Dermis blood vessel endothelial cell (primary cell): ENCODE measurements at places on chromosomes 7 and 10.

DNA sequence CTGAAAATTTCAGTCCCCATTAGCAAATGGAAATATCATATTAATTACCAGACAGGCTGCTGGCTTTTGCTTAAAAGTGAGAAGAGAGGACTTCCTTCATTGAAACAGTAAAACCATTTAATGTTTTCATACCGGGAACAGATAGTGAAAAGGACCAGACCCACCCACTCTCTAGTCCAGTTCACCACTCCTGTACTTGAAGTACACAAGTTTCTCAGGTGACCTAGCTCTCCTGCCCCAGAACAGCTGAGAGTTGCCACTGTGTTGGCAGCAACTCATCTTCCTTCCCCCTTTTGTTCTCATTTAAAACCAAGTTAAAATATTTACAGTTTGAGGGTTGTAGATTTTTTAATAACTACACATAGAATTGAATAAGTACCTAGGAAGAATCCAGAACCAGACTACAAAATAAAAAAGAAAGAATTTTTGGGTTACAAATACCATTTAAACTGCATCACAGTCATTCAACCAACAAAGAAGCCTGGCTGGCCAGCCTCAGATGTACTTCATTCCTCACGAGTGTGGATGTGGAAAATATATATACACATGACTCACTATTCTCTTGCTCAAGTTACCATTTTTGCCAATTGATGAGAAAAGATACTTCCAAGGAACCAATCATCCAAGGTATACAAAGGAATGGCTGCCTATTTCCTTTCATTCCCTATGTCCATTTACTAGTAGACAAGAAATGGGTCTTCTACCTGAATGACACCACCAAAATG, 68.1 kb downstream of the VPS41 start:
- peak; percentile 61 for DNase-seq

- no peak for DNase-seq
These were observed 39.2 kb downstream of the TOMM7 start for GRCh38 chr7:22783421-22783820.

DNA sequence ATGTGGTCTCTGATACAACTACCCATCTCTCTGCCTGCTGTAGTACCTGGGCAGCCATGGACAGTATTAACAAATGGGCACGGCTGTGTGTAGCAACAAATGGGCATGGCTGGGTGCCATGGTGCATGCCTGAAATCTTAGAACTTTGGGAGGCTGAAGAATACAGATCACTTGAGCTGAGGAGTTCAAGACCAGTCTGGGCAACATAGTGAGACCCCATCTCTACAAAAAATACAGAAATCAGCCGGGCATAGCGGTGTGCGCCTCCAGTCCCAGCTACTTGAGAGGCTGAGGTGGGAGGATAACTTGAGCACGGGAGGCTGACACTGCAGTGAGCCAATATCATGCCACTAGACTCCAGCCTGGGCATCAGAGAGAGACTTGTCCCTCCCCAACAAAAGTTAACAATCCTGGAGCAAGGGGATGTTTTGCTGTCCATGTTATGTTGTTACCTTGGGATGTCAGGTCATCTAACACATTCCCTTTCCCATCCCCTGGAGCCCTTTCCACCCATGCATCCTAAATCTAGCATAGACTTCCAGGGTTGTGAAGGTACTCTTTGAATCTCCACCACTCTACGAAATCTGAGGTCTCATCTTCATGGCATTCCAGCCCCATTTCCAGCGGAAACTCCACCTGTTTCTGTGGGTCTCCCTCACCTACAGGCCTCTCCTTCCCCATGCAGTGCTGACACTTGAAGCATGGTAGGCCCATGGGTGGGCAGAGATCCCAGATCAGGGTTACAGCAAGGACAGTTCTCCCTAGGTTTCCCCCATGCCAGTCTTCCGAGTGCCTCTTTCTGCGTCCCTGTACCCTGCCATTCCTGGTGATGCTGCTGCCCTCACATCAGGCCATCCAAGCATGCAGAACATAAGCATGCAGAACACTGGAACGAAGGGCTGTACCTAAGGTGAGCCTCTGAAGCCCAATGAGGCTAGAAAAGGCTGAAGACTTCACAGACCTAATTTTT, 13.1 kb downstream of the FXYD4 start:
- DNase-seq = no peak

DNA sequence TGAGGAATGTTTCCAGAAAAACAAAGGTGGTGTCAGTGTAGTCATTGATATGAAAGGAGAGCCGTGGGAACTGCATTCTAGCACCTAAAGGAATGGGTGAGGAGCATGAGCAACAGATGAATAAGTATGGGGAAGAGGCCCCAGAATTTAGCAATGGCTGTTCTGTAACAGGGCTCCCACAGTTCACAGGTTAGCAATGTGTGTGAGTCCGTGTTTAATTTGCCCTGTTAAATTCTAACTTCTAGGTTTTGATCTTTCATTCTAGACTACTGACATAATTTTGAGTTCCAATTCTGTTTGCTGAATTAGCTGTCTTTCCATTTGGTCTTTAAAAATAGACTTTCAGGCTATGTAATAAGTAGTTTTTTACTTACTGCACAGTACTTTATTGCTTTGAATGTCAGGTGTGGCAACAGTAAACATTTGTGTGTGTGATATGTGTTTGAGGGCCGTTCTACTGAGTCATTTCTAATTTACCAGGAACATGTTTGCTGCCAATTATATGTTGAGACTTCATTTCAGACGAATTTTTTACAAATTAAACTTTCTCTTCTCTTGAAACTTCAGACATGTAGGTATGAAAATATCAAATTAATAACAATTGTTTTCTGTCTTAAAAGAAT, 8.8 kb downstream of the STK17A start:
- peak; percentile 32 for DNase-seq

GRCh38 chr7:132430041-132430855, 146.0 kb downstream of the PLXNA4 start:
- peak; percentile 62 for DNase-seq

DNA sequence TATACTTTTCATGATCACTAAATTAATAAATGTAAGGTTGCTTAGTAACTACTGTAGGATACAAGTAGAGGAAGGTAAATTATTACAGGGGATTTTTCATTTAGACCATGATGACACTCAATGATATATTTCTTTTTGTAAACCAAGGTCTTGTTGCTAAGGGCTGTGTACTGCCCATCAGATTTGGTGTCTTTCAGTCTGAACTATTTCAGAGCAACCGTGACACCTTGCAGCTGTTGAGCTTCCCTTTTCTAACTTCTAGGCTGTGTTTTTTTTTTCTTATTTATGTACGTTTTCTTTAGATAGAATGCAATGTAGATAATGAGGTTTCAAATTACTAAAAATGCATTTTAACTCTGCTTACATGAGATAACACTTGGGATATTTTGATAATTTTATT, 292.0 kb upstream of the MBL2 start:
- no peak for DNase-seq

DNA sequence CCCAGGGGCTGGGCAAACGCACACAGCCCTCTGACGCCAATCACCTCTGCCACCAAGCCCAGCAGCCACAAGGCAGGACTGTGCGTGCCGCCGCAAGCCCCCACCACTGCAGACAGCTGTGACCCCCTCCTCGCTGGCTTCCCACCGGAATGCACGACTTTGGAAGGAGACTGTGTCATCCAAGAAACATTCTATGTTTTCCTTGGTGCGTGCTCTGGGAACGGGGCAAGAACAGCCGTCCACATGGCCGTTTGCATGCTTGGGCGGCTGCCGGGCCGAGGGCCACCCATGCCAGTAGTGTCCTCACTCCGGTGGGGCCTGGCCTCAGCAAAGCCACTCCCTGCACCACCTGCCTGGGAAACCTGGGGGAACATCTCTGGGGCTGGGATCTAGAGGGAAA, 17.6 kb upstream of the ELN start:
- DNase-seq = no peak

- DNase-seq = no peak
These were observed 30.4 kb upstream of the SLC13A1 start for GRCh38 chr7:123230147-123230546.

DNA sequence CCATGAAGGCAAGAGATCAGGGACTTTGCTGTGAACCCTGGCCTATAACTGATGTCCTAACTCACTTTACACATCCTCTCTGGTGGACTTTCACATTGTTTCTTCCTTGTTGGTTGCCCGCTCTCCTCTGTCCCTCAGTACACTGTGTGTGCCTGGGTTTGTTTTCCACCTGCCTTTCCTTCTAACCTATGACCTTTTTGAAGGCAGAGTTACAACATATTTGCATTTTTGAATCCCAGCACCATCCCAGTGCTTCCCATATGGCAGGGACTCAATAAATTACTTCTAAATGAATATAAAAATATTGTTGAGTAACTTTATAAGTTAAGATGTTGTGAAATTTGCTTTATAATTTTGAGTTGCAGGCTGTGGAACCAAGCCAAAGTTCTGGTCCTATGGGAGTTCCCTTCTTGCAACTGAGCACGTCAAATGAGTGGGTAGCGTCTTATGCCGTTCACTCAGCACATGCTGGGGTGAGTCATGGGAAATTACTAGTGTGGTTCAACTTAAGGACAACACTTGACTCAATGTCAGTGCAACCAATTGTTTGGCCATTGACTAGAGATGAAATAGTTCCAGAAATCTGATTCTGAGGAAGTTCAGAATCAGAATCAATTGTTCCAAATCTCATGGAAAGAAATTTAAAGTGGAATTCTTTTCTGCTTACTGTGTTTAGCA, 250.9 kb downstream of the TWIST1 start:
- peak; percentile 99 for DNase-seq

DNA sequence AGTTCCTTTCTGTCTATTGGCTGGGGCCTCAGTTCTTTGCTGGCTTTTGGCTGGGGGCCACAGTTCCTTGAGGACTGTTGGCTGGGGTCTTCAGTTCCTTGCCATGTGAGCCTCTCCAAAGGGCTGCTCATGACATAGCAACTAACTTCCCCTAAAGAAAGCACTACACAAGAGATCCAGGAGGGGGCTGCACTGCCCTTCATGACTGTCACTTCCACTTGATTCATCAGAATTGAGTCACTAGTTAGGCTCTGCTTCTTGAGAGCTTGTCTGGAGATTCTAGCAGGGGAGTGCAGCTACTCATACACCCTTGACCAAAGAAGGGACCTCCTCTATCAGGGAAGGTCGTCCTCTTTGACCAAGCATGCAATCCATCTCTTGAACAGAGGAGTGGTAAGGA, 38.0 kb upstream of the MKX start:
- peak; percentile 86 for DNase-seq

DNA sequence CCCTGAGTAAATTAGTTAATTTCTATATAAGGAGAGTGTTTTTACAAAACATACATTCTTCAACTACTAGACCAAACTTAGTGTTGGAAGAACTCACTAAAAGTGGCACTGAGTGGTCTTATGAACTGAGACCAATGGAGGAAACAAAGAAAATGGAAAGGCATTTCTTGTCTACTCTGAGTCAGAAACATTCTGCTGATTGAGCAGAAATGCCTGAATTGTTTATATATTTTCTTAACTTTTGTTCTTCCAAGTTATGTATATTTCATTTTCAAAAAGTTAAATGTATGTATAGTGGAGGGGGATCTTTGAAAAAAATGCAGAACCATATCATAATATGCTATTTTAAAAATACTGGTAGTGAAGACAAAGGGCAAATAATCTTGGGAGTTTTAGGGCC, 320.7 kb downstream of the HGF start:
- DNase-seq = no peak

- DNase-seq = no peak
These were observed 244.2 kb downstream of the ELFN1 start for GRCh38 chr7:1914321-1914720.

GRCh38 chr7:52285689-52286088, 749.7 kb upstream of the POM121L12 start:
- no peak for DNase-seq

DNA sequence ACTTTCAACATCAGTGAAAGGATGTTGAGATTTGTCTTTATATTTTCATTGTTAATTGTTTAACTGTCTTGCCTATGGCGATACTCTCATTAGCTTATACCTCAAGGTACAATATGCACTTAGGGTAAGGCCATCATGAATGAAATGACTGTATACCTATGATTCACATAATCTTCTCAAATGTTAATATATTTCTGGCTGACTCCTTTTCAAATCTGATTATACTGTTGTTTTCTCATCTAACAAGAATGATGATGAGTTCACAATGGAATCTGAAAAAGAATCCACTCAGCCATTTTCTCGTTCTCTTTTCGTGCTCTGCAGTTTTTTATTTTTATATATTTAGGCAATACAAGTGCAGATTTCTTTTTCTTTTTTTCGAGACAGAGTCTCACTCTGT, 159.1 kb downstream of the ARHGAP12 start:
- no peak for DNase-seq

DNA sequence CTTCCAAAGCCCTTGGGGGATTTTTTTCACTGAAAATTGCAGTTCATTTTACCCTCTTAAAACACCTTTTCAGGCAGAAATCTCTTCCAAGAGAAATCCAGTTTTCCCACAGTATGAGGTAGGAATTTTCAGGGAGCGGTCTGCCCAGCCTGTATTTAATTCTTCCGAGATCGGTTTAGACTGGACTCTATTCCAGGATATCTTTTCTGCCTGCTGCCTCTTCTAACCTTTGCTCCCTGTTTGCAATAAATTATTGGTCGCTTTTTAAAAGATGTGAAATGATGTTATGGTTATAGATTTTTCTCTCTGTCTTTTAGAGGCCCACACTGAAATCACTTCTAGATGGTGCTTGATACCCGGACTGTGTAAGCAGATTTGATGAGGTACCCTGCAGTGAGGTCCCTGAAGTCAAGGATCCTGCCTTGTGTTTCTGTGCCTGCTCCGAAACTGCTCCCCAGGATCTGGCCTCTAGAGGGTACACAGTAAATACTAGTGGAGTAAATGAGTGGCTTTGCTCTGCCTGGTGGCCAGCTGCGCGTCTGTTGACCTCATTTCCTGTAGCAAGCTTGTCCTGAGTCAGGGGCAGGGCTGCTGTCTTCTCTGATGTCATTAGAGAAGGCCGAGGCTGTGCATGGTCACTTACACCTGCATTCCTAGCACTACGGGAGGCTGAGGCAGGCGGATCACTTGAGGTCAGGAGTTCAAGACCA, 191.6 kb downstream of the FANK1 start:
- peak; percentile 42 for DNase-seq

GRCh38 chr10:74290708-74291107, 139.7 kb downstream of the ADK start:
- no peak for DNase-seq

DNA sequence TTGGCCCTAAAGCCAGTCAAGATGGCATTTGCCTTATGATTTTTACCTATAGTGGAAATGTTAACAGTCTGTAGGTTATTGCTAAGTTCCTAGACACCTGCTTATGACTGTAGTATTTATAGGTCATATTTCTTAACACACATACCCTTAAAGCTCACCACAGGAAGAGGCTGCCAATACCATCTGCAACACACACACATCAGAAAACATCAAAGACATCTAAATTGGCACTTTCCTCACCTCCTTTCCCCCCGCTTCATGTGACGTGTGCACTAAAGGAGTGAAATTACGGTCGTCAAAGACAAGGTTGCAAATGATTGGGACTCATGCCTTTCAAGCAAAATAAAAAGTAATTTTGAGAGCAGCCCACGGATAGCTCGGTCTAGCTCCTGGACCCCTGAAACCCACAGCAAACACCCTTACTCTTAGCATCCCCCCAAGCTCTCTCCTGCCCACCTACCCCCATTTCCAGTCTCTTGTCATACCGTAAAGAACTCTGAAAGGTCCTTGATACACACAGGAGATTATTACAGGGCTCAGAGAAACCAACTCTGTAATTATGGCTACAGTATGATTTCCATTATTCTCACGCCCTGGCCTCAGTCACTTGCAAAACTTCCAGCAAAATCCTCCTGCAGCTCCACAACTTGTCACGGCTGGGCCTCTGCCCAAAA, 90.5 kb downstream of the PLXNA4 start:
- no peak for DNase-seq

- no peak for DNase-seq
These were observed 14.7 kb downstream of the CYP2W1 start for GRCh38 chr7:997404-998395.

- DNase-seq = no peak
These were observed 75.4 kb downstream of the CHN2 start for GRCh38 chr7:29269935-29270334.

GRCh38 chr7:128738570-128739047, 550 bp upstream of the CALU start:
- no peak for DNase-seq
